ENCODE measurements at places on chromosomes 12 and 14. TPM values are rescaled to one million over a fixed set of nuclear protein-coding genes. Genes with fewer than 3 reads are reported as not detected.

Gene EP400
- total RNA-seq = 28.1 TPM

Gene LYZ
- total RNA-seq = not detected

GRCh38 chr14:102945346-102946130 lies 23.1 kb downstream of the AMN start:
- no peak for DNase-seq

- DNase-seq = no peak
Measured at GRCh38 chr12:6250343-6250742, 50.1 kb downstream of the CD9 start.

GRCh38 chr12:58741226-58741625 lies 179.1 kb downstream of the LRIG3 start:
- no peak for DNase-seq

- no peak for DNase-seq
Measured at GRCh38 chr12:39628836-39629235, 9.2 kb upstream of the ABCD2 start.
